Stimulated activated CD4-positive, alpha-beta T cell treated with anti-CD3 and anti-CD28 coated beads, Interleukin-4, amount 100 ng/mL, for 4 hours (primary cell): ENCODE measurements at places on chromosomes 2 and 18.

DNA sequence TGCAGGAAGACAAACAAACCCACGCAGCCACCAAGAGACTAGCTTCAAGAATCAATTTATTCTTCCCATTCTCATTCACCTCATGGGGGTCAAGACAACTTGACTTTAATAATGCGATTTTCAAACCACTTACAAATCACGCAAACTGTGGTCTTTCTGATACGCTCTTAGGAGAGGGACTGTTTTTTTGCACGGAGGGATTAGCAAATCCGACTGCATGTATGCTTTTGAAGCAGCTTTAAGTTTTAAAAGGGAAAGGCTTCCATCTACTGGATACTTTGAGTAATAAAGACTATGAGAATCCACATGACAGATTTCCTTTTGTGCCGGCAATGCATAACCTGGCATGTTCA lies 322.9 kb upstream of the KCNJ3 start:
- no peak for DNase-seq

GRCh38 chr2:15963977-15964670 lies 23.8 kb downstream of the MYCN start:
- no peak for DNase-seq

DNA sequence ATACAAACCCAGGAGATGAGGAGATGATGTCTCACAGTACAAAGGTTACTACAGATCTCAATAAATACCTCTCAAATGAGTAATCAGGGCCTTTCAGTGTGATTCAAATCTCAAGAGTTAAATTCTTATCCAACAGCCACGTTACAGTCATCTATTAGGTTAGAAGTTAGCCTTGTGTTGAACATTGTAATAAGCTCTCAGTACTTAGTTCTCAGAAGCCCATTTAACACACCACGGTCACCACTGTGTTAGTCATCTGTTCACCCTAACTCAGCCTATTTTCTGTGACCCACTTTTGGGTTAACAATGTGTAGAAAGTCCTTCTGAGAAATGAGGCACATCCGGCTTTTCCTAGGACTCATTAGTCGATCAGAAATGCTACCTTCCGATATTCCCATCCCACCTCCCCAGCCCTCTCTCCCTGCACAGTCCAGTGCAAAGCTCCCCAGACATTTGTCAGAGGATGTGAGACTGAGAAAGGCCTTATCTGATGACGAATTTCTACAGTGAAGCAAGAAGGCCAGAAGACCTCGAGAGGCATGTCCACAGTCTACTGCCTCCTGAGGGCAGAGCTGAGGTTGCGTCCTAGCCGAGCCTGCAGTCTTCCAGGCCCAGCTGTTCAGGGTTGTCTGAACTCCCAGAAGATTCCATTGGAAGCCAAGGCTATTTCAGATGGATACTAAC lies 92.6 kb downstream of the ACTR2 start:
- no peak for DNase-seq

DNA sequence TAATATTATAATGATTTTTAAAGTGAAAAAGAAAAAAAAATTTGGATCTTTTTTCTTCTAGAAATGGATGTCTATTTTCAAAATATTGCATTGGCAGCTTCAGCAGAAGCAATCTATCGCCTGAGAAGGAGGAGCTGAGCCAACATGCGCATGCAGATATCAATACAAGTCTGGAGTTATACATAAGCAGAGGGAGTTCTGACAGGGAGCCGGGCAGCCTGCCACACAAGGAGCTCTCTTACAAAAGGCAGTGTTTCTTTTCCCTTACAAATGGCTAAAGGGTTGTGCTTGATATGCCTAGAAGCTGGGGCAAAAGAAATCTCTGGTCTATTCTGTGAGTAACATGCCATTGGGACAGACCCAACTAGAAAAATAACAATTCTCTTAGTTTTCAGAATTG lies 291.9 kb upstream of the TRIB2 start:
- no peak for DNase-seq

DNA sequence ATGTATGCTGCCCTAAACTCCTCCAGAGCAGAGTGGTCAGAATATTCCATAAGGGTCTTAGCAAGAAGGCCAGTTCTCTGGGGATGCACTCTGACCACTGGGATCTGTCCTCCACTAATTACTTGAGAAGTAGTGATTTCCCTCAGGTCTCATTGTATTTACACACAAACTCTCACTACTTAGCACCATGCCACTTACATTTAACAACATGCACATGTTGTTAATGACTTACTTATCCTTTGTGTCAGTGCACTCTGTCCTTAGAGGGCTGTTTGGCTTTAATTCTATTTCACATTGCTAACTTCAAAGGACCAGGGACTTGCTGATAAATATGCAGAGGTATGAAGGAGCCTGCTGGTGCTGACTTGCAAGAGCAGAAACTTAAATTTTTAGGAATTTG lies 1415.5 kb upstream of the ACVR2A start:
- DNase-seq = no peak

GRCh38 chr2:188475945-188476344 lies 184.3 kb downstream of the GULP1 start:
- no peak for DNase-seq

- DNase-seq = no peak
Measured at GRCh38 chr18:11512096-11513025, 97.0 kb upstream of the SLC35G4 start.
